Stimulated activated CD8-positive, alpha-beta memory T cell treated with anti-CD3 and anti-CD28 coated beads, Interleukin-2, amount 100 ng/mL, for 48 hours (primary cell): ENCODE measurements at places on chromosomes 5 and 9.

DNA sequence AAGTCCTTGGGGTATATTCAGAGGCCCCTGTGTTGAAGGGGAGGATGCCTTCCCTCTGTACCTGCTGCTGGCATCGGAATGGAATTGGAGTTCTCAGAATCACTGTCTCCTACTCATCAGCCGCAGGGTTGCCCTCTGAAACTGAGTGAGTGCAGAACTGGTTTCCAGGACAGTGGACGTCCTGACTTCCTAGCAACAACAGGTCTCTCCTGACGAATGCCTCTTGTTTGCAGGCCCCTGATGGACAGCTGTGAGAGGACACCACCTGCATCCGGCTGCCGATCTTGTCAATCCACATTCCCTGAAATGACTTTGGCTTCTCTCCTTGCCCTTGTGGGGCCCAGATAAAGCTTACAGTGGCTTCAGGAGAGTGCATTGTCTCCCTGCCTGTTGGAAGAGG is 274.5 kb downstream of the NSG2 start:
- no peak for DNase-seq

DNA sequence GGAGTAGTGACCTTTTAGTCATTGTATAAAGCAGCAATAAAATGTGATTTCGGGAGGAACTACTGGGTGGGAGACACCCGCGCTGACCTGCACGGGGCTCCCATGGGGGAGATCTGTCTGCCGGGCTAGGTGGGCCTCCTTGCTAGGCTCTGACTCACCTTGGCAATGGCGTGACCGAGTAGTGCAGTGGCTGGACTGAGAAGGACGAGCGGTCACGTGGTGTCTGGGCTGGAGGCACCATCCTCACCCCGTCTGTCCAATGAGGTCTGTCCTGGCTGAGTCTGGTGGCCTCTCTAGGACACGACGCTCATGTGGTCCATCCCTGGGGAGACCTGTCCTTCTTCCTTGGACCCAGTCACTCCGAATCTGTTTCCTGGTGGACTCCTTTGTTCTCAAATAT is 151.7 kb downstream of the RXRA start:
- DNase-seq: no peak

DNA sequence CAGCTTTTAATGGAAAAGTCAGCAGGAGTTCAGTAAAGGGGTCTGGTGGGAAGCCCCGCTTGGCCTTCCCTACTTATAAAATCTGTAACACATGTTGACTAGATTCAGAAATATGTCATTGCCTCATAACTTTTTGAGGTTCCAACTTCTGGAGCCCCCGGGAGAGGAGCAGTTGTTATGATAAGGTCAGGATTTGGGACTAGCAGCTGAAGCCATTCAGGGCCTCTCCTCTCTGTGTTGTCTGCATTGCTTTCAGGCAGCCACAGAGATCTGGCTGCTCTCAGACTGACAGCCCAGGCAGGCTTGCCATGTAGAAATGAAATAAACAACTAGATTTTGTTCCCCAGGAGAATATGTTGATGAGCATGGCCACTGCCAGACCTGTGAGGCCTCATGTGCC is 167.1 kb downstream of the RFK start:
- no peak for DNase-seq

DNA sequence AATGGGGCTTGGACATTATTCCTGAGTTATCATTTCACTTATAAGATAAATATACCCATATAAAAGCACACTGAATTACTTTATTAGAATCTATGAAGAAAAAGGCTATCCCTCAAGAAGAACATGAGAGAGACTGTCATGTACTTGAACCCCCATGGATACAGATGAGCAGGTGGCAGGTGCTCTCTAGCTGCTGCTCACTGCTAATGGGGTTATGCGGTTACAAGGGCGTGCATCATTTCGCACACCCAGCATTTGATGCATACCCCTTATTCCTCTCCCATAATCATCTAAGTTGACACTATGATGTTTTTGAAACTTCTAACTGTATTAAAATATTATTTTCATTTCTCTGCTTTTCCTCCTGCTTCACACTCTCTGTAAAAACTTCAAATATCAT is 16.4 kb downstream of the ITK start:
- no peak for DNase-seq

- DNase-seq: no peak
These were observed 49.5 kb upstream of the SUSD1 start for GRCh38 chr9:112224401-112225289.

GRCh38 chr9:129317179-129318011 is 139.3 kb upstream of the IER5L start:
- DNase-seq: no peak

- no peak for DNase-seq
These were observed 96.7 kb upstream of the FER start for GRCh38 chr5:108650997-108651396.

DNA sequence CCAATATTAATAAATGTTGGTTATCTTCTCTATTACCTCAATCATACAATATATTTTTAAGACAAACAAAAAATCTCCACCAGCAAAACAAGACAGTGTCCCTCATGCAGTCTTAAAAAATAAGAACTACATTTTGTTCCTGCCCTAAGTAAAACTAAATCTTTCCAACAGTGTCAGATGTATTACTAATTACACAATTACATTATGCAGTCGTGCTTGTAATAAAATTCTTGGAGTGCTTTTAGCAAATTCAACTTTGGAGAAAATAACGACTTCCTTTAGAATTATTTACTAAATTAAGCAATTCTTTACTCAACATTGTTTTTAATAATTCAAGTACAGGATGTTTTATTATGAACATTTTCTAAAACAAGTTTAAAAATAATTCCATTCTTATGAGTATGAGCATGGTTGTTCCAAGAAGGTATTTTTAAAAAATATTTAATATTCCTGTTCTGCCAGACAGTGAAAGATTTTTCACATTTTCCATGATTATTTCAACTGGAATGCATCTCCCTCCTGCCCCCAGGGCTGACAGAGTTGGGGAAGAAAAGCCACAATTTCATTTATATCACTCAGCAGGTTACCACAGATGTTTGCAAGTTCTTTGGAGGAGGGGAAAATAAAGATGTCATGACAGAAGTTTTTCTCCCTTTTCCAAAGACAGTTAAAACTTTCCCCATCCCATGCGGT is 137.9 kb downstream of the FAM114A2 start:
- DNase-seq: no peak

GRCh38 chr5:137115152-137115551 is 384.0 kb downstream of the SPOCK1 start:
- DNase-seq: no peak

GRCh38 chr5:95713960-95714710 is 17.0 kb upstream of the RHOBTB3 start:
- no peak for DNase-seq

GRCh38 chr5:124516567-124516966 is 229.9 kb downstream of the ZNF608 start:
- DNase-seq: no peak
